ENCODE measurements at places on chromosomes 6 and 20. TPM values are rescaled to one million over a fixed set of nuclear protein-coding genes. Genes with fewer than 3 reads are reported as not detected.

GRCh38 chr20:59525500-59526241 lies 78.7 kb upstream of the PHACTR3 start:
- DNase-seq, result peak; percentile 63

DNA sequence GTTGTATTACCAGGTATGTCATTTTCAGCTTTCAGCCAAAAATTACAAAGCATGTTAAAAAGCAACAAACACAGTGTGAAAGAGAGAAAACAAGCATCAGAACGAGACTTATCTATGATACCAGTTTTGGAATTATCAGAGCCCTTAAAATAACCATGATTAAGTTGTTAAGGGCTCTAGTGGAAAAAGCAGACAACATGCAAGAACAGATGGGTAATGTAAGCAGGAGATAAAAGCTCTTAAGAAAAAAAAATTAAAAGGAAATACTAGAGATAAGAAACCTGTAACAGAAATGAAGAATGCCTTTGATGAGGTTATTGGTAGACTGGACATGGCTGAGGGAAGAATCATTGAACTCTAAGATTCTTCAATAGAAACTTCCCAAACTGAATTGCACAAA lies 127.5 kb upstream of the SCGN start:
- no peak for DNase-seq

DNA sequence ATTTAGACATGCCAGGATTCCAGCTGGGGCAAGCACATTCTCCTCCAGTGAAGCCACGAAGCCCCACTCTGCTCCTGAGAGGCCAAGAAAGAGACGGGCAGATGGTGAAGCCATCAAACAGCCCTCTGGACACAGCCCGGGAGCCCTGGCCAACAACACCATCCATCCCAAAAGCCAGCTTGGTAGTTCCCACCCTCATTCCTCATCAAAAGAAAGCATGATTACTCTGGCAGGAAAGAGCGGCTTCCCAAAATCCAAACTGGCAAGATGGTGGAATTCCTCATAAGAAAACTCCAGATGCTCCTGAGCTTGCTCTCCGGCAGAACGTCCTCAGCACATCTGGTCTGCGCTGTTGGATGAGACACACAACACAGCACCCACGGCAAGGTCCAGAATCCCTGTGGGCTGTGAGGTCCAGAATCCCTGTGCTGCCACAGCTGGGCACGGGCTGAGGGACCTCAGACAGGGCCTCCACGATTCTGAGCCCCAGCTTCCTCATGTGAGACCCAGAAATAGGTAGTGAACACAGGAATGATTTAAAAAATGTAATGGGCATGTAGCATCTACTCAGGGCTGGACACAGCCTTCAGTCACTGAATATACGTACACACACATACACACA lies 52.6 kb downstream of the THBS2 start:
- DNase-seq, result no peak

DNA sequence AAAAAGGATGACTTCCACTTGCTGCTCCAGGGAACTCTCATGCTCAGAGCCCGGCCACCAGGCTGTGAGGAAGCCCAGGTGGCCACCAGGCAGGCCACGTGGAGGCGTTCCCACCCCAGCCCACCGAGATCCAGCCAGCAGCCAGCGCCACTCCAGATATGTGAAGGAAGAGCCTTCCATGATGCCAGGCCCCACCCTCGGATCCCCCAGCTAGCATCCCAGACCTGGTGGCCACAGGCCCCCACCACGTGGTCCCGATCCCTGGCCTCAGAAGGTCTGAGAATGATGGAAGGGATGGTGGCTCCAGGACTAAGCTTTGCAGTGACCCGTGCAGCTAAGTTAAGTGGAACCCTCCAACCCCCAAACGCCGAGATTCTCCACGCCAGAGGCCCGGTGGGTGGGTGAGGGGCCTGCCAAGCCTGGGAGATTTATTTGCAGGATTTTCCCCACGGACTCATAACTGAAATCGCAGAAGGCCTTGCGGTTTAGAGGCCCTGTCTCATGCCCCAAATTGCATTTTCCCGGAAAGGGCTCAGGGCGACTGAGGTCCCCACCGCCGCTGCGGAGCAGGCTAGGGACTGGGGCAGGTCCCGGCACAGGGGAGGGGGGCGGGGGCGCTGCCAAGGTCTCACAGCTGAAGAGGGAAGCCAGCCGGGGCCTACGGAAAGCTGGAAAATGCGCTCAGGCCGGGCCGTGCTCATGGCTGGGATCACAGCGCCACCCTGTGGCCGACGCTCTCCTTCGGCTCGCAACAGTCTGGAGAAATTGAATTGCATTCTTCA lies 31.1 kb upstream of the CST7 start:
- peak; percentile 30 for DNase-seq

- DNase-seq, result no peak
These were observed 77.3 kb downstream of the OPN5 start for GRCh38 chr6:47859175-47859574.

DNA sequence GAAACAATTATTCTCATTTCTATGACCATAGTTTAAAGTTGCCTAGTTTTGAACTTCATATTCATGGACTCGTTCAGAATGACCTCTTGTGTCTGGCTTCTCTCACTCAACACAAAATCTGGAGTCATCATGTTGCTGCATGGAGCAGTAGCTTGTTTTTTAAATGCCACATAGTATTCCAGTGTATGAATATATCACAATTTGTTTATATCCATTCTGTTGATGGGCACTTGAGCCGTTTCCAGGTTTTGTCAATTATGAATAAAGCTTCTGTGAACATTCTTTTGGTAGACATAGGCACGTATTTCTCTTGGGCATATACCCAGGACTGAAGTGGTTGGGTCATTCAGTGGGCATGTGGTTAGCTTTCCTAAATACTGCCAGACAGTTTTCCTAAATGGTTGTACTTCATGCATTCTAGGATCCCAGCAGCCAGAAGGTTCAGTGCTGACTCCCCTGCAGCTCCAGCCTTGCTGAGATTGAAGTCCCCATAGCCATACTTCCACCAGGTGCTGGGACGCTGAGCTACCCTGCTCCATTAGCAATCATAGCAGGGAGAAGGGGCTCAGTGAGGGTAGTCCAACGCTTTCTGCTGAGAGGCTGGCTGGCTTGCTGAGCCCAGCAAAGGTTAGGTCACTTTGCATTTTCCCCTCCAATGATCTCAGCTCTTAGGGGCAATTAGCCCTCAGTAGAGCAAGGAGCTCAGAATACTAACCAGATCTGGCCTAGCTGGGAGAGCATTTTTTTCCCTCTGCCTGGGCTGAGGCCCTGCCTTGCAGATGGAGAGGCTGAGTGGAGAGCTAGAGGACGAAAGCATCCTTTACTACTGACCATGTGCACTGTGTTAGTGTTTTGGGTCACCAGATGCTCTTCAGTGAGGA lies 35.7 kb upstream of the CTNNBL1 start:
- no peak for DNase-seq

DNA sequence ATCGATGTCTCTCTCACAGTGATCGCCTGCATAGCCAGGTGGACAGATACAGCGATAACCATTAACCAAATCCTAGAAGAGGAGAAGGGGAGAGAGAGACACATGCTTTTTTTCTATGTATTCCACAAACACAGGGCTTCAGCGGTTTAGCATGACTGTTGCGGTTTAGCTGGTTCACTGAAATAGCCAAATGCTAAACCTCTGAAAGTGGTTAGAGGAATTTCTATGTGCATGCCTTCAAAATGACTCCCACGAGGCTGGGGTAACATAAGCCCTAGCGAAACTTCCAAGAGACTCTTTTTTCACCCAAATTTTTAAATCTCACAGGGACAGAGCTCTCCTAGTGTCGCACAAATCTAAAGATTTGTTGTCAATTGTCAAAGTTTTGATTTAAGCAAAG lies 25.1 kb downstream of the JAG1 start:
- peak; percentile 87 for DNase-seq

BANF2 gene
- total RNA-seq, result not detected

DNA sequence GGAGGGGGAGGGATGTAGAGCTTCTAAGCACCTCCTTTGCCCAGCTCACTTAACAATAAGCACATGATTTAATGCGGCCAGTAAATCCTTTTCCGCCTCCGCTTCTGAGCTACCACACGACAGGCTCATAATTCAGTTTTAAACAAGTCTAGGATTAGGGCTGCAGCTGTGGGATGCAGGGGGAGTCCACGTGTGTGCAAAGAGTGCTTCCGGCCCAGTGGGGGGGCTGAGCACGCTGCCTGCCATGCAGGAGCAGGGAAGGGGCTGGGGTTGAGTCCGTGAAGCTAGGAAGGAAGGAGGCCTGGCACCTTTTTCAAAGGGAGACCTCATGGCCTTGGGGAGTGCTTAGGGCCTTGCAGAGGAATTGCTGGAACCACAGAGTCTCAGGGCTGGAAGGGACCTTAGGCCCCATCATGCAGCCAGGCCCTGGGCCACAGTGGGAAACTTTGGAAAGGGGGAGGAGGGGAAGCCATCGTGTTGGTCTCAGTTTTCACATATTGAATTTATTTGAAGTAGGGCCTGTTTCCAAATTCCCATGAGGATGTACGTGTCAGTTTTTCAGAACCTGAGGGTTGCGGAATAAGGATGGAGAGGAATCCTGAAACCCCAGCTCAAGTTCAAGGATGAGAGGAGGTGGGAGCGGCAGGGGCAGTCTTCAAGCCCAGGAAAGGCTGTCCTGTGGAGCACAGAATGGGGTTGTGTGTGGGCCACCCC lies 96.1 kb downstream of the VEGFA start:
- DNase-seq, result no peak

TBXT gene
- total RNA-seq, result not detected

- DNase-seq, result peak; percentile 58
These were observed 44.6 kb downstream of the JPH2 start for GRCh38 chr20:44142413-44142812.

DNA sequence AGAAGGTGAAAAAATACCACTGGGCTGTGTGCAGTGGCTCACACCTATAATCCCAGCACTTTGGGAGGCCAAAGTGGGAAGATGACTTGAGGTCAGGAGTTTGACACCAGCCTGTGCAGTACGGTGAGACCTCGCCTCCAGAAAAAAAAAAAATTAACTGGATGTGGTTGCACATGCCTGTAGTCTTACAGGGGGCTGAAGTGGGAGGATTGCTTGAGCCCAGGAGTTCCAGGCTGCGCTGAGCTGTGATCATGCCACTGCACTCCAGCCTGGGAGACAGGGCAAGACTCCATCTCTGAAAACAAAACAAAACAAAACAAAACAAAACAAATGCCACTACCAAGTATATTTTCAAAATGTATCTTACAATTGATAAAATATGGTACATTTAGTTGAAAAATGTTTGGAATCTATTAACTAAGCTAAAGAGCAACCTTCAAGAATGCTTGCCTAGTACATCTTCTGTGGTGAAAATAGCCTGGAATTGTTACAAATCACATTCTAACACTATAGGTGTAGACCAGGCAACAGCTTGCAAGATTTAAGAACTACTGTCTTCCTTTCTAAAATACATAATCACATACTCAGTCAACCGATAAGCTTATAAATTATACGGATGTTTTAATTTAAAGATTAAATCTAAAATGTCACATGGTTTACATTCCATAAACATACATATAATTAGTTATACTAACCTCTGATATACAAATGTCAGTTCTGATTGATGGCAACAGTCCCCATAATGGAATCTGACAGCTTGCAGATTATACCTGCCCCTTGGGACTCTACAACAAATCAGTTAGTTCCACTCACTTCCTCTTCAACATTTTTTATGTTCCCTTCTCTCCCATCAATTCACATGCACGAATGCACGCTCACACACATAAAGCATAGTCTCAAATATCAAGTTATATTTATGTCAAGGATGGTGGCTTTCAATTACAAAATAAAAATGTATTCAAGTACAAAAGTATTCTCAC lies 150.8 kb downstream of the ASCC3 start:
- no peak for DNase-seq

- DNase-seq, result peak; percentile 49
These were observed 3.7 kb upstream of the SIRPA start for GRCh38 chr20:1891263-1892118.

FNDC11 gene
- total RNA-seq, result not detected

GSTA1 gene
- not detected for total RNA-seq

NNAT gene
- total RNA-seq, result not detected

GRCh38 chr6:85472744-85473143 lies 22.9 kb downstream of the NT5E start:
- DNase-seq, result no peak

TPD52L1 gene
- total RNA-seq, result 4.9 TPM

DNA sequence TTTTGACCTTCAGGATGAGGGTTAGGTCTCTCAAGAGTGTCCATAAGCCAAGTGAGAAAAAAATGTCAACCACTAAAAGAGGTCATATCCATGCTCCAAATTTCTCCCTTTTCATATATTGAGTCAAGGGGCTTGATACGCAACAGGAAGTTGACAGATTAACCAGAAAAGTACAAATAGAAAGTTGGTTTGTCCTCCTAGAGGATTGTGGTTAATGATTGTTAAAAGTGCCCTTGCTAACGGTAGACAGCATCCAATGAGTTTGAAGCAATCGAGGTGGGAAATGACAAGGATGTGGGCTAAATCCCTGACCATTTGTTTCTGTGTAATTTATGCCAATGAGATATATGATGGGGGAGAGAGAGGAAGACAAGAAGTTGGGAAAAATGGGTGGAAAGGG lies 18.1 kb upstream of the HBS1L start:
- no peak for DNase-seq

ELOVL2 gene
- total RNA-seq, result 11.3 TPM

- DNase-seq, result no peak
These were observed 251.9 kb downstream of the EPM2A start for GRCh38 chr6:145483191-145483996.

DNA sequence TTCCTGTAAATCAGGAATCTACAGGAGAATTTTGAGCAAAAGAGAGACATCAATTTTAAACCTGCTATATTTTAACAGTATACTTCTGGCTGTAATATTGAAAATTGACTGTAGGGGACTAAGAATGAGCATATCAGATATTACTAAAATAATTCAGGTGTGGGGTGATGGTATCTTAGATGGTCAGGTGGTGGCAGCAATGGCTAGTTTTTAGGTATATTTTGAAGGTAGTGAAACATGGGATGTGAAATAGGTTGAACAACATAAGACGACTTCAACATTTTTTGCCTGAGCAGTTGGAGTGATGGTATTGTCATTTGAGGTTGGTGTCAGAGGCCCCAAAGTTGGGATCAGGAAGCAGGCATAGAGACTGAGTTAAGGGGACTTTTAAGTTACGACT lies 32.1 kb downstream of the FAM83B start:
- DNase-seq, result no peak

DNA sequence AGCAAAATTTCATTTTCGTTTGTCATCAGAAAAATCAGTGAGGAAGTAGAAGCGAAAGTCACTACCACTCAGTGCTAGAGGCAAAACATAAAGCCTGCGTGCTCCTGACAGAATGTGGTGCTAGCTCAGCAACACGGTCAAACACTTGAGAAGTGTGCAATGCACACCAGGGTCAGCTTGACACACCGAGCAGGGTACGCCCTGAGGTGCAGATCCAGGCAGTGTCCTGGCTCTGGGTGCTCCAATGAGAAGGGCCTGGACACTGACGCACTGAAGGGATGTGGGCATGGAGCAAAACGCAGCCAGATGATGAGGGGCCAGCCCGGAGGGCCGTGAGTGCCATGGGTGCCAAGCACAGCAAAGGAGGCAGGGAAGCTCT lies 5.9 kb downstream of the RNASET2 start:
- no peak for DNase-seq

PACRG gene
- total RNA-seq, result not detected

TOP1 gene
- 15.0 TPM for total RNA-seq

GRCh38 chr20:33521461-33521860 lies 31.6 kb downstream of the CBFA2T2 start:
- no peak for DNase-seq

GRCh38 chr20:22807646-22808244 lies 223.4 kb upstream of the FOXA2 start:
- DNase-seq, result no peak

Data from Daoy (cell line).